ENCODE measurements at places on chromosomes 11 and 22. TPM values are rescaled to one million over a fixed set of nuclear protein-coding genes. Genes with fewer than 3 reads are reported as not detected.

- no peak for DNase-seq
- no peaks in the 10 kb centered on the region for H3K27me3 ChIP-seq
- H3K27ac ChIP-seq: no peak overlapping the region
- H3K36me3 ChIP-seq: no peaks in the 10 kb centered on the region
Measured at GRCh38 chr11:107275632-107276031, 182.0 kb downstream of the CWF19L2 start.

DNA sequence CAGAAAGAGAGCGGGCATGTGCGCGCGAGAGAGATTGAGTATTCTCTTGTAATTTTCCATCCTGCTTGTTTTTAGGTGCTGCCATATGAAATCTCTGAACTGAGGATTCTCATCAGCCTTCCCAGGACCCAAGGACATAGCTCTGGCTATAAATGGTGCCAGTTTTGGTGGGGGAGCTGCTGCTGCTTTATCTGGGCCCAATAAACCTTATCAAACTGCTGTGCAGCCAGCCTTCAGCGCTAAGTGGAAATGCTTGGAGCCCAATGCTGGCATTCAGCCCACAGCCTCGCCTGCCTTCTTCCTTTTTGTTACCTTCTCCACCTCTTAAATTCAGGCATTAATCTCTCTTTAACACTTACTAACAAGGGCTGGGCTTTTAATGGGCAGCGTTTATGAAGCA, 2.4 kb upstream of the ZBTB16 start:
- H3K36me3 ChIP-seq: no peaks in the 10 kb centered on the region
- H3K27me3 ChIP-seq: no peaks in the 10 kb centered on the region
- H3K4me3 ChIP-seq: no peak overlapping the region
- H3K4me1 ChIP-seq: no peaks in the 10 kb centered on the region
- H3K27ac ChIP-seq: no peak overlapping the region
- DNase-seq: no peak

- no peak overlapping the region for H3K4me3 ChIP-seq
- no peak overlapping the region for H3K27ac ChIP-seq
- no peak for DNase-seq
- no peaks in the 10 kb centered on the region for H3K36me3 ChIP-seq
Measured at GRCh38 chr11:134330611-134331353, 1.0 kb upstream of the GLB1L2 start.

GRCh38 chr11:72373163-72373562, 61.2 kb downstream of the CLPB start:
- H3K27ac ChIP-seq: no peak overlapping the region
- H3K36me3 ChIP-seq: no peaks in the 10 kb centered on the region
- DNase-seq: no peak
- H3K4me1 ChIP-seq: no peaks in the 10 kb centered on the region
- H3K4me3 ChIP-seq: no peak overlapping the region
- H3K27me3 ChIP-seq: no peaks in the 10 kb centered on the region

DNA sequence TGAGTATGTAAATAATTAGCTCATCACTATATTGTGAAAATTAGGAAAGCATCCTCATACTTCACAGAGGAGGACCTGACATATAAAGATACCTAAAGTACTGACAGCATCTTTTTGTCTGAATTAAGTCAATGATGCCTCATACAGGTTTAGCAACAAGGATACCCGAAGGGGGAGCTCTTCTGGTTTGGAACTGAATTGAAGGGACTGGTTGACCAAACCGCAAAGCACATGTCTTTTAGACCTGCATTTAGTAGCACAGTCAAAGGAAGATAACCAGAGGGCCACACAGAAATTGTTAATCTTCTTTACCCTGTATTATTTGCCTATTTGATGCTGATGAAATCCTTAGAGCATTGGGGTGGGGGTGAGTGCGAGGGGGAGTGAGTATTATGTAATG, 12.9 kb upstream of the WT1 start:
- H3K36me3 ChIP-seq: no peaks in the 10 kb centered on the region
- H3K27ac ChIP-seq: no peak overlapping the region
- no peak overlapping the region for H3K4me3 ChIP-seq
- no peaks in the 10 kb centered on the region for H3K4me1 ChIP-seq

- peak; percentile 73 for DNase-seq
- no peak overlapping the region for H3K4me3 ChIP-seq
- H3K27ac ChIP-seq: peak overlapping the region; percentile 81
- H3K36me3 ChIP-seq: no peaks in the 10 kb centered on the region
Measured at GRCh38 chr22:31683181-31684105, 21.4 kb upstream of the PISD start.

GRCh38 chr22:45587638-45588505, 83.8 kb upstream of the ATXN10 start:
- H3K4me1 ChIP-seq: no peaks in the 10 kb centered on the region
- H3K4me3 ChIP-seq: no peak overlapping the region
- H3K27me3 ChIP-seq: no peaks in the 10 kb centered on the region
- no peak for DNase-seq

- no peaks in the 10 kb centered on the region for H3K4me1 ChIP-seq
- no peak overlapping the region for H3K27ac ChIP-seq
- H3K27me3 ChIP-seq: no peaks in the 10 kb centered on the region
- H3K4me3 ChIP-seq: peak overlapping the region; percentile 9
- no peaks in the 10 kb centered on the region for H3K36me3 ChIP-seq
Measured at GRCh38 chr22:19149047-19149883, 827 bp downstream of the GSC2 start.

GRCh38 chr22:49108636-49109315, 718.9 kb downstream of the BRD1 start:
- H3K4me1 ChIP-seq: no peaks in the 10 kb centered on the region
- no peak overlapping the region for H3K27ac ChIP-seq
- H3K36me3 ChIP-seq: no peaks in the 10 kb centered on the region
- H3K4me3 ChIP-seq: no peak overlapping the region

DNA sequence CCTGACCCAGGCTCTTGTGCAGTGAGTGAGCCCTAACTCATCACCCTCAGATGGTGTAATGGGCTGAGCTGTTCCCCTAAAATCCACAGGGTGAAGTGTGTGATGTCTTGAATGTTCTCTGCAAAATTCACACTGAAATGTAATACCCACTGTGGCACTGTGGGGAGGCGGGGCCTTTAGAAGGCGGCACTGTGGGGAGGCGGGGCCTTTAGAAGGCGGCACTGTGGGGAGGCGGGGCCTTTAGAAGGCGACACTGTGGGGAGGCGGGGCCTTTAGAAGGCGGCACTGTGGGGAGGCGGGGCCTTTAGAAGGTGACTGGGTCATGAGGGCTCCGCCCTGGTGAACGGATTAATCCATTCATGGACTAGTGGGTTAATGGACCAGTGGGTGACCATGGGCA, 33.0 kb downstream of the CHID1 start:
- no peaks in the 10 kb centered on the region for H3K4me1 ChIP-seq
- no peak overlapping the region for H3K27ac ChIP-seq
- no peak for DNase-seq
- H3K36me3 ChIP-seq: no peaks in the 10 kb centered on the region
- H3K27me3 ChIP-seq: no peaks in the 10 kb centered on the region
- no peak overlapping the region for H3K4me3 ChIP-seq

- no peaks in the 10 kb centered on the region for H3K36me3 ChIP-seq
- H3K4me1 ChIP-seq: no peaks in the 10 kb centered on the region
- H3K27me3 ChIP-seq: no peaks in the 10 kb centered on the region
Measured at GRCh38 chr11:10440401-10440800, 14.7 kb upstream of the AMPD3 start.

- H3K4me3 ChIP-seq: no peak overlapping the region
- H3K27me3 ChIP-seq: no peaks in the 10 kb centered on the region
- H3K36me3 ChIP-seq: peaks cover 9% of the 10 kb centered on the region
- DNase-seq: no peak
- H3K27ac ChIP-seq: no peak overlapping the region
Measured at GRCh38 chr11:47236482-47236881, 12.1 kb downstream of the ACP2 start.

DNA sequence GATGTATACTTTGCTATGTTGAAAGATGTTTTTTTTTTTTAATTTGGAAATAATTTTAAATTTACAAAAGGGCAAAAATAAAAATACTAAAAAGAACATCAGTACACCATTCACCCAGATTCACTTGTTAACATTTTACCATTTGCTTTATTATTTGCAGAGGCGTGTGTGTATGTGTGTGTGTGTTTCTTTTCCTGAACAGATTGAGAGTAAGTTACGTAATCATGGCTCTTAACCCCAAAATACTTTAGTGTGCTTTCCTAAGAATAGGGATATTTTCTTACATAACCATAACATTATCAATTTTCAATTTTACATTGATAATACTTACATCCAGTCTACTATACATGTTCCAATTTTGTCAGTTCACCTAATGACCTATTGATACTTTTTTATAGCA, 91.5 kb upstream of the HORMAD2 start:
- no peak overlapping the region for H3K27ac ChIP-seq
- no peak for DNase-seq
- H3K4me3 ChIP-seq: no peak overlapping the region
- H3K36me3 ChIP-seq: peaks cover 9% of the 10 kb centered on the region
- no peaks in the 10 kb centered on the region for H3K4me1 ChIP-seq

- no peaks in the 10 kb centered on the region for H3K36me3 ChIP-seq
- no peak overlapping the region for H3K27ac ChIP-seq
- peak; percentile 52 for DNase-seq
- H3K4me1 ChIP-seq: no peaks in the 10 kb centered on the region
- no peak overlapping the region for H3K4me3 ChIP-seq
Measured at GRCh38 chr11:44982496-44983062, 31.9 kb upstream of the TP53I11 start.

Gene SCO2
- total RNA-seq: 4.7 TPM

Gene APLNR
- 17.8 TPM for total RNA-seq

Gene SAA2
- total RNA-seq: 21.8 TPM

Gene SMIM35
- total RNA-seq: not detected

Gene PIWIL4
- 5.6 TPM for total RNA-seq

Gene ELMOD1
- 0.32 TPM for total RNA-seq

All from aorta (tissue), 5 donors.